Activated naive CD4-positive, alpha-beta T cell treated with anti-CD3 and anti-CD28 coated beads, Interleukin-2, amount 50 U/mL, for 72 hours (primary cell): ENCODE measurements at places on chromosomes 12 and 14. TPM values are rescaled to one million over a fixed set of nuclear protein-coding genes. Genes with fewer than 3 reads are reported as not detected.

- DNase-seq: no peak
Observed at GRCh38 chr14:37116933-37117849, 55.2 kb downstream of the SLC25A21 start.

- no peak for DNase-seq
Observed at GRCh38 chr12:31233061-31233730, 92.8 kb downstream of the SINHCAF start.

- no peak for DNase-seq
Observed at GRCh38 chr12:78439666-78440065, 424.9 kb upstream of the SYT1 start.

- no peak for DNase-seq
Observed at GRCh38 chr12:114769634-114770033, 85.7 kb upstream of the TBX3 start.

GRCh38 chr14:33406766-33407165, 468.1 kb downstream of the NPAS3 start:
- no peak for DNase-seq

DNA sequence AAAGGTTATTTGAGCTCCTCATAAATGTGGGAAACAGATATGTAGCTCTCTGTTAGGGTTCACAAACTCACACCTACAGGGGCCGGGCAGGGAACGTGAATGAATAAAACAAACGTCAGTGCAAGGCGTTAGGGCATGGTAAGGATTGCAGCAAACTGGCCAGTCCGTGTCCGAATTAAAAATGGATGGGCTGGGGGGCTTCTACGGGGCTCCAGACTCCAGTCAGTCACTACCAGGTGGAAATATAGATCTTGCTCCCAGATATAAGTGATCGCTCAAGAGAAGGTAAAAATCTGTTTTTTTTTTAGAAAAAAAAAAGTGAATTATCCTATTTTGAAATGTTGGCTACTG, 333.1 kb downstream of the MED13L start:
- no peak for DNase-seq

MIA2 gene
- 19.0 TPM for total RNA-seq

TBPL2 gene
- not detected for total RNA-seq

OTX2 gene
- total RNA-seq: not detected

TGM1 gene
- 31.6 TPM for total RNA-seq
